Activated CD4-positive, alpha-beta T cell treated with anti-CD3 and anti-CD28 coated beads for 4 hours (primary cell): ENCODE measurements at places on chromosomes 3 and 15.

DNA sequence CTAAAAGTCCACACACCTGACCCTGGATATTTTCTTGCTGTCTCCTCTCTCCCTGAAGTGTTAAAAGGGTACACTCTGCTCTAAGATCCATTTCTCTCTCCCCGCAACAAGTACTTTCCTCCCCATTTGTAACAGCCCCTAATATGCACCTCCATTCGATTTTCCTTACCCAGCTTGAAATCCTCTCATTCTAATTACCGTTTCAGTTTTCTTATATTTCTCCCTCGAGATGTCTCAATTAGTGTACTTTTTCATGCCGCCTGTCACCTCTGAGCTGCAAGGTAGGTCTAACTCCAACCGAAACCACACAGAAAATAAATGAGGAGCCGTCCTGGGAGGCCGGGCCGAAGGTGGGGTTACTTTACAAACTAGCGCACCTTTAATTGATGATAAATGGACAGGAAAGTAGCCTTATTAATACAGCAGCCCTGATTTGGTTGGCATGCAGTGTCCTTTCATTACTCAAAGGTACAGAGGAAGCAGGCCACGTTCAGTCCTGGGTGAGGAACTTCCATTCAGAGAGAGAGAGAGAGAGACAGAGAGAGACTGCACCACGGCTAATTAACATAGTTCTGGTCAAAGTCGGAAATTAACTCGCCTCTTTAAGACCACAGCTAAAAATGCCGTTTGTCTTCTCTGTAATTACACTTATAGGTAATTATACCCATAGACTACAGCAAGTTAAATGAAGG lies 319.9 kb downstream of the ARRDC4 start:
- no peak for DNase-seq

DNA sequence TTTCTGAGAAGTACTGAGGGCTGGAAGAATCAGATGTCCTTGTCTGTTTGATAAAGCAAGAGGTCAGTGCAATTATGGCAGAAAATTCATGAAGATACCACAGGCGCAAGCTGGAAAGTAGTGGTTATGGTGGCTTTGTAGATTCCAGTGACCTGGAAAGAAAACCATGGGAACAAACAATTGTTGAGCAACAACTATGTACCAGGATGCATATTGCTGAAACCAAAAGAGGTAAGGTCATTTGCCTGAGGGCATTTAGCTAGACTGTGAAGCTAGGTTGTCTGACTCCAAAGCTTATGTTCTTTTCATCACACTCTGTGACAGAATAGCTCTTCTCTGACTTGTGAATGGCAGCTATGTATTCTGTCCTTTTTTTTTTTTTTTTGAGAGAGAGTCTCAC lies 74.0 kb downstream of the B3GALNT1 start:
- no peak for DNase-seq

DNA sequence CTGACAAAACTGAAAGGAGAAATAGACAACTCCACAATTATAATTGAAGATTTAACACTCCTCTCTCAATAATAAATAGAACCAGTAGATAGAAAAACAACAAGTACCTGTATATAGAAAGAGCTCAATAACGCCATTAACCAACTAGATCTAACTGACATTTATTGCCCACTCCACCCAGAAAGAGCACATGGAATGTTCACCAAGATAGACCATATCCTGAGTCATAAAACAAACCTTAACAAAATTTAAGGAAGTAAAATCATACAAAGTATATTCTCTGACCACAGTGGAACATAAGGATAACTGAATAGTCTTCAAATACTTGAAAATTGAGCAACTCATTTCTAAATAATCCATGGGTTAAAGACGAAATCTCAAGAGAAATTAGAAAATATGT lies 25.1 kb downstream of the KBTBD12 start:
- DNase-seq: no peak

DNA sequence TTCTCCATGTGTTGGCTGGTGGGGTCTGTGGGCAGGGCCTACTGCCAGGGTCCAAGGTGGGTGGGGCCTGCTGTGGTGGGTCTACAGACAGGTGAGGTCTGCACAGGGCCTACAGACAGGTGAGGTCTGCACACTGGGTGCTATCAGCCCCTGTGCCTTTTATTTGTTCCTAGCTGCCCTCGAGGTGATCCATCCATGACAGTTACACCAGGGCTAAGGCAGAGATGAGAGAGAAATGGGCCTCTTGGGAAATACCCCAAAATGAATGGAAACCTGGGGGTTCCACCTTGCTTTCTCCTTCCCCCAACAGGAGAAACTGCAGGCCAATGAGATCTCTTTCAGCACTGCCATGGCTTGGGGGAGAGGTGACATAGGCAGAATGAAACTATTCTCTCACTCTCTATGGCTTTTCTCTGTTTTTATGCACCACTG lies 36.4 kb downstream of the CFAP100 start:
- no peak for DNase-seq

GRCh38 chr3:39850716-39851032 lies 41.3 kb downstream of the MYRIP start:
- no peak for DNase-seq

DNA sequence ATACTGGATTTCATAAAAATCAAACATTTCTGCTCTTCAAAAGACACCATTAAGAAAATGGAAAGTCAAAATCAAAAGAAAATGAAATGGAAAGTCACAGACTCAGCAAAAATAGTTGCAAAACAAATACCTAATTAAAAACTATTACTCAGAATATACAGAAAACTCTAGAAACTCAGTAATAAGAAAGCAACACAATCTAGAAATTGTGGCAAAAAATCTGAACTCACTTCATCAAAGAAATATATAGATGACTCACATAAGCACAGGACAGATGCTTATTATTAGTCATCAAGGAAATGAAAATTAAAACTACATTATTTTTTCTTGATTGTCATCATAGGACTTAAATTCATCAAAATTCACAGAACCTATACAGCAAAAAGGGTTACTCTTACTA lies 430.0 kb downstream of the SHQ1 start:
- no peak for DNase-seq
